ENCODE measurements at places on chromosomes 16 and 17. TPM values are rescaled to one million over a fixed set of nuclear protein-coding genes. Genes with fewer than 3 reads are reported as not detected.

- H3K27ac ChIP-seq, result no peak overlapping the region
- no peaks in the 10 kb centered on the region for H3K27me3 ChIP-seq
- H3K4me1 ChIP-seq, result no peaks in the 10 kb centered on the region
- H3K36me3 ChIP-seq, result peaks cover 4% of the 10 kb centered on the region
These were observed 17.1 kb downstream of the DEF8 start for GRCh38 chr16:89965447-89966225.

DNA sequence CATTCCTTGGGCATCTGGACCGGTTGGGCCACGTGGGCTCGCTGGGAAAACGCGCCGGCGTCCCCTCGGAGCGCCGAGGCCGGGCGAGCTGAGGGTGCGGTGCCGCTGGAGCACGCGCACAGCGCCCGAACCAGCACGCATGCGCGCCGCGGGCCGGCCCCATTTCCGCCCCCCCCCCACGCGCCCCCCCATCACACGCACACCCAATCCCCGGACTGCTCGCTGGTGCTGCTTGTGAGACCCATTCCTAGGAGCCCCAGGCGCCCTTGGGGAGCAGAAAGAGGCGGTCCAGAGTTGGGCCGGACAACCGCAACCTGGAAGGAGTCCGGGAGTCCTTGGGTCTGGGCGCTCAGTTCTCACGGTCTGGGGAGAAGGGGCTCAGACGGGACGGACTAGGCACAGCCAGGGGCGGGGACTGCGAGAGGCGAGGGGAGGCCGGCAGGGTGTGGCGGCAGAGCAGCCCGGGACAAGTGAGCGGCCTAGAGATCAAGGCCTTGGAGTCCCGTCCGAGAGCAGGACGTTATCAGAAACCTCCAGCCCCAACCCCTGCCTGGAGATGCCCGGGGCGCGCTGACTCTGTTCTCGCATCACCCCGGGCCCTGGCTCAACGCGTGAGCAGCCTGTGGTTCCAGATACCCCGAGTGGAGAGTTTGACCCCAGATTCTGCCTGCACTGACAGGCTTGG, 6.0 kb upstream of the CBX8 start:
- no peak overlapping the region for H3K4me3 ChIP-seq
- DNase-seq, result no peak
- H3K27ac ChIP-seq, result no peak overlapping the region

GRCh38 chr16:25868106-25868505, 176.3 kb downstream of the HS3ST4 start:
- no peak for DNase-seq
- H3K4me3 ChIP-seq, result no peak overlapping the region
- H3K4me1 ChIP-seq, result no peaks in the 10 kb centered on the region
- no peak overlapping the region for H3K27ac ChIP-seq

DNA sequence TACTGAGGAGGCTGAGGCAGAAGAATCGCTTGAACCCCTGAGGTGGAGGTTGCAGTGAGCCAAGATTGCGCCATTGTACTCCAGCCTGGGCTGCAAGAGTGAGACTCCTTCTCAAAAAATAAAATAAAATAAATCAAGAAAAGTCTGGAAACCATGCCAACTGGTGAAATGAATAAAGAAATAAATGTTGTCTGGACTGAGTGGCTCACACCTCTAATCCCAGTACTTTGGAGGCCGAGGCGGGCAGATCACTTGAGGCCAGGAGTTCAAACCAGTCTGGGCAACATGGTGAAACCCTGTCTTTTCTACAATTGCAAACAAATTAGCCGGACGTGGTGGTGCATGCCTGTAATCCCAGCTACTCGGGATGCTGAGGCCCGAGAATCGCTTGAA, 744 bp upstream of the LRRC37A3 start:
- peak; percentile 47 for DNase-seq
- peaks cover 4% of the 10 kb centered on the region for H3K4me1 ChIP-seq
- H3K27ac ChIP-seq, result peak overlapping the region; percentile 95
- H3K27me3 ChIP-seq, result no peaks in the 10 kb centered on the region
- H3K4me3 ChIP-seq, result peak overlapping the region; percentile 60

DNA sequence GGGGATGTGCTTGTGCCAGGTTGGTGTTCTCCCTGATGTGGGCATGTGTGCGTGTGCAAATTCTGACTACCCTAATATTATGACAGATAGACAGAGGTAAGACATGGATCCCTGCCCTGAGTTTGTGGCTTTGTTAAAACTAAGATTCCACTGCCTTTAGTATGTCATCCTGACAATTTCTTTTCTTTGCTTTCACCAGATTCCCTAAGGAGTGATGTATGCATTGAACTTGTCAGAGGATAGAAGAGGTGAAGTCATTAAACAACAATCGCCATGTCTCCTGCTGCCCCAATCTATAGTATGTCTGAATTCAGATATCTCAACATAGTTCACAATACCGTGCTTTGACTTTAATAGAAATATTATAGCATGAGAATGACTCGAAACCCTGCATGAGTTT, 137.1 kb upstream of the ELAC2 start:
- H3K4me1 ChIP-seq, result no peaks in the 10 kb centered on the region
- H3K27ac ChIP-seq, result no peak overlapping the region
- no peaks in the 10 kb centered on the region for H3K27me3 ChIP-seq
- no peaks in the 10 kb centered on the region for H3K36me3 ChIP-seq
- no peak for DNase-seq
- H3K4me3 ChIP-seq, result no peak overlapping the region

RSL1D1 gene
- total RNA-seq, result 139 TPM

DNA sequence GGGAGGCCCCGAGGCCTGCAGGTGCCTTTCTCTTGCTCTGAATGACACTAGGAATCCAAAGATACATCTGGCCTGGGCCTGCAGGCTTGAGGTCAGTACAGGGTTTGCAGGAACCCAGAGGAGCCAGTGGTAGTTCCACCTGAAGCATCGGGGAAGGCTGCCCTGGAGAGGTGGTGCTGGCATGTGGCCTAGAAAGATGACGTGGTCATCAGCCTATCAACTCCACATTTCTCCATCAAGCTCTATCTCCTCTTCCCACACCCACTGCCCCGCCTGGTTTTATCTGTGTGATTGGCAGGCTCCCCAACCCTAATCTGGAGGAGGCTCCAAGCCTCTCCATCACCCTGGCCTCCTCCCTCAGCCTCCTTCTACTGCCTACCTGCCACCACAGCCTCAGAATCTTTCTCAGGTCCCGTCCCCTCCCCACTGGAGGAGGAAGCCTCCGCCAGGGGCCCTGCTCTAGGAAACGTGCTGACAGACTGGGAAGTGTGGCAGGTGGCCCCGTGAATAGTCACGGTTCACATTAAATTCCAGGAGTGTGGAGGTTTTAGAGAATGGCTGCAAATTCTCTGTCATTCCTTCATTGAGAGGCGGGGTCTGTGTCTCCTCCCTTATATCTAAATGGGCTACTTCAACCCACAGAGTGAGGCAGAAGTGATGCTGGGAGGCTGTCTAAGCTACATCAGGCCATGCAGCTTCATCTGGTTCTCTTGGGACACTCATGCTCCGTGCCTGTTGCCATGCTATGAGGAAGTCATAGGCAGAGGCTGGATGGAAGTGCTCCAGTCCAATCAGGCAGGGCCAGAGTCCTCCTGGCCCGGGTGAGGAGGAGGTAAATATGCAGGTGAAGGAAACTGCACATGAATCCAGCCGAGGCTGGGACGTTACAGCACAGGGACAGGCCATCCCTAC, 11.4 kb upstream of the MAP2K3 start:
- H3K4me3 ChIP-seq, result no peak overlapping the region
- H3K36me3 ChIP-seq, result no peaks in the 10 kb centered on the region
- H3K27ac ChIP-seq, result no peak overlapping the region
- no peak for DNase-seq
- no peaks in the 10 kb centered on the region for H3K27me3 ChIP-seq

- no peak for DNase-seq
- H3K27ac ChIP-seq, result no peak overlapping the region
- H3K36me3 ChIP-seq, result no peaks in the 10 kb centered on the region
- no peaks in the 10 kb centered on the region for H3K4me1 ChIP-seq
These were observed 238.7 kb upstream of the ELAC2 start for GRCh38 chr17:13256545-13256944.

GRCh38 chr17:17722081-17722905, 41.0 kb downstream of the RAI1 start:
- H3K27ac ChIP-seq, result no peak overlapping the region
- H3K36me3 ChIP-seq, result no peaks in the 10 kb centered on the region
- H3K4me1 ChIP-seq, result peaks cover 43% of the 10 kb centered on the region
- no peak overlapping the region for H3K4me3 ChIP-seq
- no peak for DNase-seq
- H3K27me3 ChIP-seq, result no peaks in the 10 kb centered on the region

SULT1A4 gene
- 4.2 TPM for total RNA-seq

GRCh38 chr17:48600244-48601098, 4.3 kb downstream of the HOXB6 start:
- H3K4me1 ChIP-seq, result peaks cover 30% of the 10 kb centered on the region
- H3K4me3 ChIP-seq, result no peak overlapping the region
- H3K36me3 ChIP-seq, result peaks cover 8% of the 10 kb centered on the region
- no peaks in the 10 kb centered on the region for H3K27me3 ChIP-seq
- H3K27ac ChIP-seq, result no peak overlapping the region

GRCh38 chr17:40702271-40702670, 1.3 kb downstream of the KRT24 start:
- no peak overlapping the region for H3K27ac ChIP-seq
- DNase-seq, result no peak
- no peak overlapping the region for H3K4me3 ChIP-seq
- H3K27me3 ChIP-seq, result no peaks in the 10 kb centered on the region
- no peaks in the 10 kb centered on the region for H3K36me3 ChIP-seq
- no peaks in the 10 kb centered on the region for H3K4me1 ChIP-seq

DNA sequence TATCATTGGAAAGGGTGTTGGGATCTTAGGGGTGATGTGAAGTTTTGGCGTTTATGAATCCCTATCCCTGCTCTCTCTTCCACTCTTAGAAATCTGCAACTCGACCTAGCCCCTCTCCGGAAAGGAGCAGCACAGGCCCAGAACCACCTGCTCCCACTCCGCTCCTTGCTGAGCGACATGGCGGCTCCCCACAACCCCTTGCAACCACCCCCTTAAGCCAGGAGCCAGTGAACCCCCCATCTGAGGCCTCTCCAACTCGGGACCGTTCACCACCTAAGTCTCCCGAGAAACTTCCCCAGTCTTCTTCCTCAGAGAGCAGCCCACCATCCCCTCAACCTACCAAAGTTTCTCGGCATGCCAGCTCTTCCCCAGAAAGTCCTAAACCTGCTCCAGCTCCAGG, 9.0 kb downstream of the SRRM2 start:
- H3K36me3 ChIP-seq, result peaks cover 95% of the 10 kb centered on the region
- H3K4me3 ChIP-seq, result no peak overlapping the region
- H3K27me3 ChIP-seq, result no peaks in the 10 kb centered on the region
- peaks cover 7% of the 10 kb centered on the region for H3K4me1 ChIP-seq
- H3K27ac ChIP-seq, result no peak overlapping the region
- DNase-seq, result no peak
